ENCODE measurements at places on chromosomes 7 and 10. TPM values are rescaled to one million over a fixed set of nuclear protein-coding genes. Genes with fewer than 3 reads are reported as not detected.

The TEX36 gene
- polyA plus RNA-seq: not detected

The FAM131B gene
- polyA plus RNA-seq: 108 TPM

The VIPR2 gene
- polyA plus RNA-seq: 6.8 TPM

The OR6V1 gene
- polyA plus RNA-seq: not detected

The CALHM3 gene
- 0.09 TPM for polyA plus RNA-seq

The GRID1 gene
- polyA plus RNA-seq: 30.1 TPM

The STOX1 gene
- 10.9 TPM for polyA plus RNA-seq

The PFKP gene
- polyA plus RNA-seq: 178 TPM

All from spinal cord (tissue), 10 donors.